ENCODE measurements at places on chromosomes 5 and 9. TPM values are rescaled to one million over a fixed set of nuclear protein-coding genes. Genes with fewer than 3 reads are reported as not detected.
A peak's percentile ranks its signal among the peaks of the same experiment; 100 is the strongest.

LCN1 gene
- total RNA-seq = not detected

DNA sequence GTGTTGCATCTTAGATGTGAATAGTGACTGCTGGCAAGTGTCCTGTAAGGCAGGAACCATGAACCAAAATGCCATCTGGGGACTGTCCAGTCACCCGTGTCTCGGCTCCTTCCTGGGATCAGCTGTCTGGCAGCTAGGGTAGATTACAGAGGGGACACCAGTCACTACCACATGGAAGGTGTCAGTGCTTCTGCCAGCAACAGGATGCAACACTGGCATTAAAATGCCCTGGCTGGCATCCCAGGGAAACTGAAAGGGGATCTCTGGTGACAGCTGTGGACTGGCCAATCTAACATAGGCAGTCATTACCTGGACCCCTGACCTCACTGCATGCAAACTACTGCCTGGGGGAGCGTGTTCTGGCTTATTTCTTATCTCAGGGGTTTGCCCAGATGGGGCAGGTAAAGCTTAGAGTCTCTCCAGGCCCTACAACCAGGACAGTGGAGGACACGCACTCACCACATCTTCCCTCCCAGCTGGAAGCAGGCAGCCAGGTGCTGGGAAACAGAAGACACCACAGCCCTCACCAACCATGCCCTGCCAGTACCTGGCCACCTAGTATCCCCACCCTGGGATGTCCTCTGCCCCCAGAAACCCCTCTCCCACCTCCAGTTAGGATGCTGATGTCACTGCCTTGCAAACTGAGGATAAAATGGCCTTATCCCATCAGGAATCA is 83.8 kb downstream of the SEMA4D start:
- no peak for DNase-seq

- DNase-seq = no peak
These were observed 222.5 kb upstream of the DAPK1 start for GRCh38 chr9:87275047-87275725.

GRCh38 chr5:89015409-89015808 is 132.4 kb upstream of the MEF2C start:
- no peak for DNase-seq

- no peak for DNase-seq
These were observed 65.5 kb downstream of the SYK start for GRCh38 chr9:90867101-90867500.

GRCh38 chr5:169650701-169651331 is 13.7 kb downstream of the DOCK2 start:
- peak; percentile 41 for DNase-seq
